ENCODE measurements at places on chromosomes 1 and 21.

- no peak for DNase-seq
Measured at GRCh38 chr1:160744199-160744851, 5.3 kb downstream of the SLAMF7 start.

- no peak for DNase-seq
Measured at GRCh38 chr1:71296551-71297134, 215.8 kb upstream of the ZRANB2 start.

GRCh38 chr1:201385299-201385891 lies 7.9 kb upstream of the TNNT2 start:
- DNase-seq: peak; percentile 43

DNA sequence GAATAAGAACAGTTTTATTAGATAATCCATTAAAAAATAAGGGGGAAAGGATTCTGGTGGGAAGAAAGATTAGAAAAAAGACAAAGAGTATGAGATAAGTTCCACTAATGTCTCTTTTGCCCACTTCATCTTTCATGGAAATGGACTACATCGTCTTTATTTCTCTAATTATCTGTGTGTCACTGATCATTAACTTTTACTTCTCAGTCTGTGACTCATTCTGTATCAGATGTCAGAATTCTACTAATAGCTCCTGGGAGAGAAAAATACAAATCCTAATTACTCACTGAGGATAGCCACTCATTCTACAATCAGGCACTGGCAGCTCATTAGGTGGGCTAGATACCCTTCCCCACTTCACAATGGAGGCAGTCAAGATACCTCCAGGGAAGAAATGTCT lies 41.7 kb downstream of the ILDR2 start:
- DNase-seq: no peak

DNA sequence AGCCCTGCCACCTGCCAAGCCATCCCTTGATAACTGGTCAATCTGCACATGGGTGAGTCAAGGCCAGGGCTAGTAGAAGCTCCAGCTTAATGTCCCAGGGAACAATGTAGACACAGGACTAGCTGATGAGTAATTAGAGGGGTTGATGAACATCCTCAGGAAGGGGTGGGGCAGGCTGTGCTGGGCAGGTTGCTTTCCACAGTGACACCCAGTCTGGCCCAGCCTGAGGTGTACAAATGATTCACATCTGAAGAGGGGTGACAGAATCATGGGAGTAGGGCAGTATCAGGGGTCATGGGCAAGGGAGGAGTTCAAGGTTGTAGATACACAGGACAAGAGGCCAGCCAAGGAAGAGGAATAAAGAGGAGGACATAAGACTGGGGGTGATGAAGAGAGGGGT lies 4.3 kb downstream of the LPAR3 start:
- DNase-seq: peak; percentile 6

DNA sequence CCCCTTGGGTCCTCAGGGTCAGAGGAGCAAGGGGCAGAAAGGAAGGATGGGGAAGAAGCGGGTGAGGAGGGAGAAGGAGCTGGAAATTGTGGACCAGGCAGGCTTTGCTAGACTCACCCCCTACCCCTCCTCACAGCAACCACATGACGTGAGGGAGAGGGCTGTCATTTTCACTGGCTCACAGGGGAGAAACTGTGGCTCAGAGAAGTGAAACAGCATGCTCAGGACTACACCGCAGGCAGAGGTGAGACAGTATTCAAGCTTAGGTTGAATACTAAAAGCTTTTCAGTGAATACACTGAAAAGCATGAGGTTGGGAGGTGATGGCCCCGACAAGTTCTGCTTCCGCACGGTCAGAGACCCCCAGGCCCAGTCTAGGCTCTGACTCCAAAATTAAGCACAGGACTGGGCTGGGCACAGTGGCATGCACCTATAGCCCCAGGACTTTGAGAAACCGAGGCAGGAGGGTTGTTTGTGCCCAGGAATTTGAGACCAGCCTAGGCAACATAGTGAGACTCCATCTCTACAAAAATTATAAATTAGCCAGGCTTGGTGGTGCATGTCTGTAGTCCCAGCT lies 1.2 kb upstream of the CLEC20A start:
- DNase-seq: no peak

GRCh38 chr1:41399145-41399795 lies 38.0 kb downstream of the FOXO6 start:
- no peak for DNase-seq

- no peak for DNase-seq
Measured at GRCh38 chr1:113938192-113938591, 9.1 kb downstream of the HIPK1 start.

DNA sequence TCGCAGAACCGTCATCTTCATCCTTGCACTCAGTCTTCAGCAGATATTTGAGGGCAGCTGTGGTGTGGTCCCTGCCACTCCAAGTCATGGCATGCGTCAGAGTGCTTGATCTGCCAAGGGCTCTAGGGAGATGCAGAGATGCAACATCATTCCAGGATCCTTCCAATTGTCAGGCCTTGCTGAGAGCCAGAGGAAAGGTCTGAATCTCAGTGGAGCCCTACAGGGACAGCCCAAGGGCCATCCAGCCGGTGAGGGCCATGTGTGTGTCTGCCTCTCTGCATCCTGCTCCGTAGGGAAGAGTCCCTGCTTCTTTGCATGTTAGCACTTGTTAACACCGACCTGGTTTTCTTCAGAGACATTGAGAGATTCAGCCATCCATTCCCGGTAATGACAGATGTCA lies 17.6 kb downstream of the MAPKAPK2 start:
- DNase-seq: no peak

GRCh38 chr21:22763442-22763841 lies 1765.2 kb downstream of the NCAM2 start:
- no peak for DNase-seq

DNA sequence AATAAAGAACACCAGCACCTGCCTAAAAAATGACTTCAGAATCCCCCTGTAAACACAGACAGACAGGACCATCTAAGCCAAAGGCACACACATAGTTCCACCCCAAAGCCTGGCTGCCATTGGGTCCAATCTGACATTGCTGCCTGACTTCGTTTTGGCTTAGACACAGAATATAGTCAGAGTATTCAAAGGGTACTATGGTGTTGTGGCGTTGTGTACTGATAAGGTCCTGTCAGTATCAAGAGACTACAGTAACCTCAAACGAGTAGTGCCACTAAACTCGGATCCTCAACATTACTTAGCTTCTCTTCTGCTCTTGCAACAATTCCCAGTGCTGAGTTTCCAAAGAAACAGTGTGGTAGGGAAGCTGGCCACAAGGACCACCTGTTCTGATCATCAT lies 169.3 kb upstream of the NR5A2 start:
- no peak for DNase-seq

DNA sequence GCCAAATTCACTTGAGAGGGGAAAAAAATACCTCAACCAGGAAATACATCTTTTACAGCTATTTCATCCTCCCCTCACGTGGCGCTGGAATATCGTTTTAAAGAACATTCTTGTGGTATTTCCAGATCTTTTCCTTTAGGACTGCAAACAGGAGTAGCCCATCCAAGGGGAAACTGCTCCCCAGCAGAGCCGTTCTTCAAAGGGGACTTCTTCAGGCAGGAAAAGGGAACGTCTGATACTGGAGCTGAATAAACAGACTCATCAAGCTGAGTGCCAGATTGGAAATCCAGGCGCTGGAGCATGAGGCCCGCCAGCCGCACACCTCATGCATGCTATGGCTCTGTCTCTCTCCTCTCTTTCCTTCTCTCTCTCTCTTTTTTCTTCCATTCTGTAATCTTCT lies 34.0 kb upstream of the PROX1 start:
- DNase-seq: no peak
